ENCODE measurements at places on chromosomes 7 and 10.

DNA sequence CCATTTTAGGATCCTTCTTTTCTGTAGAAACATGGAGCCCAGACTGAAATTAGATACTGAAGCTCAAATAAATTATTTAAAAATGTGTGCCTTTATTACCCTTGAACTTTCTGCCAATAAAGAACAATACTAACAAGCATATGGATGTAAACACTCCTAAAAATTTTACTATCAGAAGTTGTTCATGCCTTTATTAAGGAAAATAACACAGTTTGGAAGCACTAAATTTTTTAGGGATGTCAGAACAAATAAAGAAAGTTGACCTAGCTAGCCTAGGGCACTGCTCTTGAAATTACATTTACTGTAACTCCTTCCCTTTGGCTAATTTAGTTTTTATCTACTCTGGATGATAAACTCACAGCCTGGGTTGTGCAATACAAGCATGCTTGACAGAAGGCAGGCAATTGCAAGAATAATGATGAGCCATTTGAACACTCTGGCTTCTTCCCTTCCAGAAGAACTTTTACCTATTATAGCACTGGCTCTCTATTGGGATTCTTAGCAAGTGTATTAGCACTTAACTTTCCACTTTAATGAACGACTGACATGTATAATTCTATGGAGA lies 351.7 kb upstream of the C7orf33 start:
- ATAC-seq: no peak

GRCh38 chr10:117345143-117345542 lies 30.1 kb downstream of the PDZD8 start:
- no peak for ATAC-seq

- ATAC-seq: peak; percentile 45
Observed at GRCh38 chr7:15685358-15686294, 857 bp downstream of the MEOX2 start.

DNA sequence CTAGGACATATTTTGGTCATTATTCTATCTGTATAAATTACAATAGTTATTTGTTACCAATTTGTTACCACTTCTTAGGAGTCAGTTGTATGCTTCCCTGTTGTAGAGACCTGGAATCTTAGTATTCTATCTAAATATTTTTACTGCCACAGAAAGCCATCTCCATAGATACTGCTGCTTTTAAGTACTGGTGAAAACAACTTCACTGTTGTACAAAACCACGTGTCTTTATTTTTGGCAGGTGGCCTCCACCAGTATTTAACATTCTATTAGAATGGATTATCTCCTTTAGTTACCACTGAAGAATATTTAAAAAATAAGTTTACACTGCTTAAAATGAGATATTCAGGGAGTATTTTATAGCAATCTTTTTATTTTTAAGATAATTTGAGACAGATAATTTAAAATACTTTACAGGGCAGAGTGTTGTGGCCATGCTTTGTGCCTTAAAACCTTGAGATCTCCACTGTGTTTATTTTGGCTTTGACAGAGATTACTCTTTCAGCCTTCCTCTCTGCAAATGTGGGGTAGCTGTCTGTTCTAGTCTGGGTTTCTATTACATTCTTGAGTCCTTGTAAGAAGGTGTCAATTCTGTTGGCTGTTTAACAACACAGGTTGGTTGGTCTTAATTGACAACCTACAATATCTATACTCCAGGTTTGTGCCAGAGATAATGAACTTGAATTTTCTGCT lies 185.6 kb downstream of the LRRC4 start:
- no peak for ATAC-seq

GRCh38 chr7:149791-150636 lies 42.4 kb upstream of the FAM20C start:
- ATAC-seq: peak; percentile 3

DNA sequence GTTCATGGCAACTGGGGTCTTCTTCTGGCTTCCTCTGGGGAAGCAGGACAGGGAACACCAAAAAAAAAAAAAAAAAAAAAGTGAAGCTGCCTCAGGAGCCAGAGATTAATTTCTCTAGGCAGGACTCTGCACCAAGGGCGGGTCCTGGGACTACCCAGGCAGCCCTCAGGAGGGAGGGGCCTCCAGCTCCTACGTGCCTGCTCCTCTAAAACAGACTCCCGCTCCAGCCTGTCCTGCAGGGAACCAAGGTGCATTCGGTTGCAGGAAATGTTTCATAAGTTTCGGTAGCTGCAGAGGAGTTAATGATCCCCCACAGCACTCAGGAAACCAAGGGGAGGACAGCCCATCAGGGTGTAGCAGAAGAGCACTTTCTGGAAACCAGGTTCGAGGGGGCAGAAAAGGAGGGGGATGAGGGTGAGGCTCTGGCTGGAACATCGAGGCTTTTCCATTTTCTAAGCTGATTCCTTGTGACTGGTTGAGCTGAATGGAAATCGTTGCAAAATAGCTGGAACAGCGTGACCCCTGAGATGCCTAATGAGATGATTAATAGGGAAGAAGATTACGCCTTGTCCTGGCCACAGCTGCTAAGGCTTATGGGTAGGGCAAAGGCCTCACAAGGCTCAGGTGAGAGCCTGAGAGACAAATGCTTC lies 84.2 kb downstream of the STRA8 start:
- peak; percentile 48 for ATAC-seq
